Calu3 (cell line): ENCODE measurements at places on chromosomes 1 and 21.

- no peak for DNase-seq
Measured at GRCh38 chr1:105492921-105493320, 1563.6 kb upstream of the PRMT6 start.

- no peak for DNase-seq
Measured at GRCh38 chr1:192615055-192615454, 20.9 kb upstream of the RGS13 start.

GRCh38 chr1:53280496-53280895 lies 42.2 kb upstream of the MAGOH start:
- no peak for DNase-seq

DNA sequence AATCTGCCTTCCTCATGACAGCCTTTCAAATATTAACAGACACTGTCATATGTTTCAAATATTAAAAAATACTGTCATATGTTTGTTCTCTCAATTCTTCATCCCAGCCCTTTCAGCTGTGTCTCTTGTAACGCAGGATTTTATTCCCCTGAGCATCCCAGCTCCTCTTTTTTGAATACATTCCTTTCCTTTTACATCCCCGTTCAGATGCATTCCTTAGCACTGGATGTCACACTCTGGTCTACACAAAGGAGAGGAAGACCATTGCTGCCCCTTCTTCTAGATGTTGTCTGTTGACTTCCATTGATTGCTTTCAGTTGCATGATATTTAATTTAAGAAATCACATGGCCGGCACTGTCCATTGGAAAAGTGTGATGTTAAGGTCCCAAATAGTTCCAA lies 117.4 kb upstream of the PAXBP1 start:
- no peak for DNase-seq

DNA sequence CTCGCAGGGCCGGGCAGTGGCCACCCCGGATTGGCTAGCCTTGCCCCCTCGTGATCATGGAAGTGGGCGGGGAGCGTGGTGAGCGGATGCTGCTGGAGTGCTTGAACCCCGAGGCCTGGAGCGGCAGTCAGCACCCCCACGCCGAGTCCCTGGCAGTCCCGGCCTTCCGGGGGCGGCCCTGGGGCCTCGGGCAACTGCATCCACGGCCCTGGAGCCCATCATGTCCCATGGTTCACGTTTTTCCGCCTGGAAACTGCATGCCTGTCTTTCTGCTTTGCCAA lies 45.6 kb downstream of the CDC7 start:
- no peak for DNase-seq

GRCh38 chr1:4656533-4657140 lies 2.2 kb downstream of the AJAP1 start:
- no peak for DNase-seq

DNA sequence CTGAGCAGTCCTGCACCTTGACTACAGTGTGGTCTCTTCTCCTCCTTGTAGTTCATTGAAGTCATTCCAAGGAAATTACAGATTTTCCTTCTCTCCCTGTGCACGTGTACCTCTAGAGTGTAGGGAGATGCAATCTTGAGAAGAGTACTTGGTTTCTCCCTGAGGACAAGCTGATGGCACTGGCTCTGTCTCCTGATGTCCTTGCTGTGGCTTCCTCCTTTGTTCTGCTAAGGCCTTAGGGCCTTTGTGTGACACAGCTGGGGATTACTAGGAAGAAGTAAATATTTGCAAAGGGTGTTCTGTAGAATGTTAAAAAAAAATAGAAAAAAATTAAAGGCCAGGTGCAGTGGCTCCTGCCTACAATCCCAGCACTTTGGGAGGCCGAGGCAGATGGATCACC lies 66.2 kb upstream of the APOBEC4 start:
- no peak for DNase-seq

DNA sequence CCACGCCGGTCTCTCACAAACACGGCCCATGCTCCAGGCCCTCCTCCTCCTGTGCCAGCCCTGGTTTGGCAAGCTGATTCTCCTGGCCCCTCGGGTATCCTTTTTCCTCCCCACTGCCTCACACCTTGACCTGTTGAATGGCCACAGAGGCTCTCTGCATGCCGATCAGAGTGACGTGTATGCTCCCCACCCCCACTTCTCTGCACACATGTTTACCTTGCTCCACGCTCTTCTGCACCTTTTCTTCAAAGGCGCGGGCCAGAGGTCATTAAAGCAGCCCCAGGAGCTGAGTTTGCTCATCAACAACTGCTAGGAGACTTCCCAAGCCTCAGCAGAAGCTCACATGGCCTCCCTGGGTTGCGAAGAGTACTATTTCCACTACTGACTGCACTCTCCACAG lies 139.3 kb upstream of the EDN2 start:
- no peak for DNase-seq

GRCh38 chr21:27212441-27212840 lies 245.6 kb upstream of the ADAMTS5 start:
- no peak for DNase-seq

- peak; percentile 82 for DNase-seq
Measured at GRCh38 chr21:35256468-35256988, 207.4 kb upstream of the RUNX1 start.

DNA sequence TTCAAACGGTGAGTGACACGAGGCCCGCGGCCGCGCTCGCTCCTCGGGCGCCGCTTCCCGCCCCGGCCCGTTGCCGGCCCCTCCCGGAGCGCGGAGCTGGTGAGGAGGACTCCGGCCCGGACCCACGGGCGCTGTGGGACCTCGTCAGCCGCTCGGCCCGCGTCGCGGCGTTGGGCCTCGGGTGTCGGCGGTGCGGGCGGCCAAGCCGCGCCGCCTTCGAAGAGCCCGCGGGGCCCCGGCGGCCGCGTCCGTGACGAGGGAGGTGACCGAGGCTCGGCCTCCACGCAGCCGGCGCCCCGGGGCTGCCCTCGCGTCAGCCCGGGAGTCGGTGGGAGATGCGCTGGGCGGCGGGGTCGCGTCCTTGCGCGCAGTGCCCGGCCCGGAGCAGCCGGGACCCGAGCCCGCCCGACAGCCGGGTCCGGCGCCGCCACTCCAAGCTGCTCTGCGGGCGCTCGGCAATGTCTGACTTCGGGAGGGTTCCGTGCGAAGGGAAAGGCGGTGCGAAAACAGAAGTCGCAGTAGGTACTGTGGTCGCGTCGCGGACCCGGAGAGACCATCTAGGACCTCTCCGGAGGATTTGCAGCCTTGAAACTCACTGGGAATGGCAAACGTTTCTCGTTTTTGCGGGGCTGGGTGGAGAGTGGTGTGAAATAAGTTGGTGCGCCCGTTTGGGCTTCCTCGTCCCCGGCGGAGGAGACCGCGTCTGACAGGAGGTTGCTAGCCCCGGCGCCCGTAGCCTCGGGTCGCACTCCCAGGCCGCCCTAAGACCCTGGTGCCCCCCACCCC lies 829 bp downstream of the SPEN start:
- DNase-seq: no peak

DNA sequence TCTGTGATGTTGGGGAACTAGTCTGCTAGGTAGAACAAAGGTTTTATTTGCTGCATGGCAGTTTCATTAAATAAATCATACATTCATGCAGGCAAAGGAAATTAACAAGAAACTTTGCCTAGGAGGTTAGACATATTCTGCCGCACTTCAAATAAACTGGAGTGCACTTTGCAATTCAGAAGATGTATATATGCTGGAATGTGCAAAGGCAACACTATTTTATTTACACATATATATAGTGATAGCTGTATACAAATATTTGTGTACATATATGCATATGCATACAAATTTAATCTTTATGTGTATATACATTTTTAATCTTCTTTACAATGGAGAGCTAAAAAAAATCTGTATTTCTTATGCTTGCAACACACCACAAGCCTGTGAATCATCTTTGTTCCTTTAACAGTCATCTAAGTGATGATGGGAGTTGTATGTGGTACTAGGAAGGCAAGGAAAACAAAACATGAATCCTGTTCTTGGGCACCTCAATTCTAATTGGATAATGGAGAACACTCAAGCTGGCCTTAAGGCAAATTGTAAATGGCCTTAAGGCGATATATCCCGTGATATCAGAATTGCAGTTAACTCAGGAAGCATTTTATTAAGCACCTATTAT lies 605.8 kb upstream of the CAMK1G start:
- no peak for DNase-seq

DNA sequence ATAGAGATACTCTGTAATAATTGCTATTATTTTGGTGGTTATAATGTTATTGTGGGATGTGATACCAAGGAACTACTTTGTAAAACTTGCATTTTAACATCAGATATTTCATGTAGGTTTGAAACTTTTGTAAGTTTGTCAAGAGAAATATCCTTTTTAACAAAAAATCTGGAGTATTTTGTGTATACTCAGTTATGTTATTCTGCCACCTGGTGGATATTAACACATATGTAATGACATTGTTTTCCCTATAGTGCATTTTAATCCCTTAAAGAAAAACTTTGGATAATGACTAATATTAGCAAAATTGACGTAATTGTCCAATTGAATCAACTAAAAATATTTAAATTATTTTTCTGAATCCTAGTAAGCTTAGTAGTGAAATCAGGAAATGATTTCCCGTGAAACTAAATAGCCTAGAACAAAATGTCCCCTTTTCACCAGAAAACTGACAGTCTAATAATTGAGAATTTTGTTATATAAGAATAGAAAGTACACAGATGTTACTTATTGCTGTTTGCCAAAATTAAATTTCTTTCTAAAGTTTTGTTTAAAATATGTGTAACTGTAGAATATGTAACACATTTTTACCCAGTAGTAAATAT lies 39.6 kb downstream of the KCTD3 start:
- DNase-seq: no peak

GRCh38 chr1:76395059-76395458 lies 320.5 kb downstream of the ST6GALNAC3 start:
- no peak for DNase-seq

GRCh38 chr1:175530622-175531375 lies 212.6 kb downstream of the TNR start:
- no peak for DNase-seq

GRCh38 chr1:192133350-192133926 lies 24.8 kb upstream of the RGS18 start:
- DNase-seq: no peak

- DNase-seq: no peak
Measured at GRCh38 chr1:213623064-213623581, 364.6 kb upstream of the PROX1 start.

- no peak for DNase-seq
Measured at GRCh38 chr21:35354078-35354477, 305.0 kb upstream of the RUNX1 start.

GRCh38 chr1:232793944-232794343 lies 11.3 kb upstream of the MAP10 start:
- DNase-seq: peak; percentile 10

- DNase-seq: no peak
Measured at GRCh38 chr1:167909691-167910180, 4.2 kb downstream of the ADCY10 start.

DNA sequence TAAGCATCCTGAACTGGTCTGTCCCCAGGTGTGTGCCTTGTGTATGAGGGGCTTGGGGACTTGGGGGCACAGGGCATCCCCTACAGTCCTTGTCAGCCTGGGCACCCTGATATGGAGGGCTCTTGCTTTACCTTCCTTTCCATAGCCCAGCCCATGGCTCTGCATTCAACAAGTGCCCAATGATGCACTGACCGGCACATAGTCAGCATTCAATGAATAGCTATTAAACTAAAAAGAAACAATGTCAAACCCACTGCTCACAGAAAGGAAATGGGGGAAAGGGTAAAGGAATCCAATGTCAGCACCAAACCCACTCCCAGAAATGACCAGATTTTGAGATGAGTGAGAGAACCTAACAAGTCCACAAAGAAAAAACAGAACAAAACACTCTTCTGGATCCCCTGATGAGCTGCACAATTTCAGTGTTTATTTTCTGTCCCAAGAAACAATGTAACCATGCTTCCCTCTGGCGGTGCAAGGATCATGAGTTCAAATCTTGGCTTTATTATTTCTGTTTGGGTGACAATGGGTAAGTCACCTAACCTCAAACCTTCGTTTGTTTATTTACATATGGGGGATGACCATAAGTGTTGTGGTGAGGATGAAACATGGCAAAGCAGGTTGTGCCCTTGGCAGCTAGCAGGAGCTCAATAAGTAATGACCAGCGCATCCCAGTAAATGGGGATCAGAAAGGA lies 22.0 kb downstream of the SYT6 start:
- no peak for DNase-seq

- DNase-seq: no peak
Measured at GRCh38 chr1:22537441-22538139, 25.7 kb upstream of the EPHA8 start.

DNA sequence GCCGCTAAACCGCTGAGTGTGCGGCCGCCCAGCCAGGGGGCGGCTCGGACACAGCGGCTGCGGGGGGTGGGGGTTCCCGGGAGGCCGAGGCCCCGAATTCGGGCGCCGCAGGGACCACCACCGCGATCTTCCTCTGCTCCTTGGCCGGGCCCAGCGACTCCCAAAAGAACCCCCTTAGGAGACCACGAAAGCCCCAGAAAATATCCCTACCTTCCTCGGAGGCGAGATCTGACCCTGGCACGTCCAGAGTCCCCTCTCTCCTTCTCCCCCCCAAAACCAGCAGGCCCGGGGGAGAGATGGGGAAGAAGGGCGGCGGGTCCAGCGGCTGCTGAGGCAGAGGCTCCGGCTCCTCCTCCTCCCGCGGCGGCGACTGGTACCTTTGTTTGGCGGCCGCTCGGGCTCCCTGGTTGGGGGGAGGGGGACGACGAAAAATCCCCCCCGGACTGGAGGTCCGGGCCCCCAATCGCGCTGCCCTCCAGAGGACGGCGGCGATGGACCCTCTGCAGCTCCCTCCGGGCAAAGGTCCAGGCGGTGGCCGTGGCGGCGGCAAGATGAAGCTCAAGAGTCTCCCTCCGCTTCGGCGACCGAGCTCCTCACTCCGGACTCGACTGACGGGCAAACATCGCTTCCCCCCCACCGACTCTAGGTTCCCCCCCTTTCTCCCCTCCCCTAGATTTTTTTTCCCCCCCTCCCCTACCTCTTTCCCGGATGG lies at the start of gene ARID4B:
TSS of gene ARID4B (minus strand) at position 621 of the 712 bp plus-strand sequence. CDS start 1,260 bp downstream, outside the sequence.
- DNase-seq: no peak

GRCh38 chr1:221719987-221720386 lies 21.9 kb downstream of the DUSP10 start:
- no peak for DNase-seq

GRCh38 chr21:46347791-46348381 lies 23.9 kb downstream of the PCNT start:
- DNase-seq: no peak

- no peak for DNase-seq
Measured at GRCh38 chr21:44288251-44289110, 2.8 kb downstream of the AIRE start.

DNA sequence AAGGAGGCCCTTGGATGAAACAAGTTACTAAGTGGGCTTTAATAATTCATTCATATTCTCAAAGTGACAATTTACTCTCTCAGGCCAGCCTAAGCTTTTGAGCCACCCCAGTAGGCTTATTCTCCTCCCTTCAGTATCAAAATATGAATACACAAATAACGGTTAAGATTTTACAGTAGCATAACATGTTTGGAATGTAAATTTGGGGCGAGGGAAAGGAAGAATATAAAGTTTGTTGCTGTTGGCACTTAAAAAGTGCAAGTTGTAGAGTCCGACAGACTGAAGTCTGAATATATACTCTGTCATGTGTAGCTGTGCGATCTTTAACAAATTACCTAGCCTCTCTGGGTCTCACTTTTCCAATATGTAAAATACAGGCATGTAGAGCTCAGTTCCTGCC lies 22.6 kb upstream of the MYSM1 start:
- DNase-seq: no peak

DNA sequence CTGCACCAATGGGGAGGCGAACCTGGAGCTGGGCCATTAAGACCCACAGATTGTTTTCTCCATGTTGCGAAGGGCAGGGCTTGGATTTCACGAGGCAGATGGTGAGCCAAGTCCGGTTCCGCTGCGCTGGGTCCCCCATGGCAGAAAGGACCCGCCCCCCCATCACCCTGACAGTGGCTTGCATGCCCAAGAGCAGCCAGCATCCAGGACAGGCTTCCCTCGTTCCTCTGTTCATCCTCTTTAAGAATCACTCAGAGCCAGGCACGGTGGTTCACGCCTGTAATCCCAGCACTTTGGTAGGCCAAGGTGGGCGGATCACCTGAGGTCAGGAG lies 15.8 kb upstream of the NPHP4 start:
- no peak for DNase-seq
